ENCODE measurements at places on chromosomes 6 and 20. TPM values are rescaled to one million over a fixed set of nuclear protein-coding genes. Genes with fewer than 3 reads are reported as not detected.

Gene IRF4
- total RNA-seq: 662 TPM

Gene ERVFRD-1
- not detected for total RNA-seq

Gene LY86
- total RNA-seq: 0.48 TPM

Gene OPRM1
- not detected for total RNA-seq

Gene CRISP3
- total RNA-seq: not detected

Gene CBLN4
- total RNA-seq: not detected

Gene PAX1
- not detected for total RNA-seq

Gene NOTCH4
- 1.5 TPM for total RNA-seq

Gene CRYBG1
- 32.3 TPM for total RNA-seq

Gene GTF2H4
- 51.3 TPM for total RNA-seq

Gene TPD52L1
- 0.34 TPM for total RNA-seq

Gene UNC93A
- total RNA-seq: not detected

Gene HLA-DMA
- 9.9 TPM for total RNA-seq

Gene BEND6
- total RNA-seq: not detected

Gene GSTA3
- not detected for total RNA-seq

Gene MAS1
- not detected for total RNA-seq

Gene PNISR
- 87.2 TPM for total RNA-seq

Gene NFATC2
- total RNA-seq: 44.3 TPM

Gene MLIP
- total RNA-seq: not detected

Gene SEL1L2
- not detected for total RNA-seq

Gene PRL
- total RNA-seq: not detected

Gene MMS22L
- total RNA-seq: 35.8 TPM

Gene ABHD12
- total RNA-seq: 24.7 TPM

Gene C6orf118
- not detected for total RNA-seq

Gene ASIP
- total RNA-seq: not detected

Gene RAET1L
- total RNA-seq: not detected

Gene PKIB
- not detected for total RNA-seq

Gene PROKR2
- not detected for total RNA-seq

Gene SRSF6
- 182 TPM for total RNA-seq

Gene BANF2
- not detected for total RNA-seq

Gene SLC22A1
- 1.6 TPM for total RNA-seq

Gene PROCR
- total RNA-seq: 3.5 TPM

Gene HLA-G
- 0.59 TPM for total RNA-seq

Gene HECA
- 60.4 TPM for total RNA-seq

Gene DEFB132
- not detected for total RNA-seq

Gene ULBP1
- 1.1 TPM for total RNA-seq

Gene PCNA
- total RNA-seq: 669 TPM

Gene BPIFB1
- total RNA-seq: not detected

Gene E2F1
- total RNA-seq: 80.7 TPM

Gene TAB2
- 82.8 TPM for total RNA-seq

Gene SLC52A3
- not detected for total RNA-seq

Gene C4B
- total RNA-seq: 3.6 TPM

Gene BEND3
- 8.7 TPM for total RNA-seq

Gene ADAM33
- total RNA-seq: not detected

Measured in activated CD8-positive, alpha-beta memory T cell treated with anti-CD3 and anti-CD28 coated beads for 36 hours (primary cell).